Stimulated activated CD8-positive, alpha-beta memory T cell treated with anti-CD3 and anti-CD28 coated beads, Interleukin-15, amount 100 ng/mL, for 1 hour (primary cell): ENCODE measurements at places on chromosomes 5 and 9.

DNA sequence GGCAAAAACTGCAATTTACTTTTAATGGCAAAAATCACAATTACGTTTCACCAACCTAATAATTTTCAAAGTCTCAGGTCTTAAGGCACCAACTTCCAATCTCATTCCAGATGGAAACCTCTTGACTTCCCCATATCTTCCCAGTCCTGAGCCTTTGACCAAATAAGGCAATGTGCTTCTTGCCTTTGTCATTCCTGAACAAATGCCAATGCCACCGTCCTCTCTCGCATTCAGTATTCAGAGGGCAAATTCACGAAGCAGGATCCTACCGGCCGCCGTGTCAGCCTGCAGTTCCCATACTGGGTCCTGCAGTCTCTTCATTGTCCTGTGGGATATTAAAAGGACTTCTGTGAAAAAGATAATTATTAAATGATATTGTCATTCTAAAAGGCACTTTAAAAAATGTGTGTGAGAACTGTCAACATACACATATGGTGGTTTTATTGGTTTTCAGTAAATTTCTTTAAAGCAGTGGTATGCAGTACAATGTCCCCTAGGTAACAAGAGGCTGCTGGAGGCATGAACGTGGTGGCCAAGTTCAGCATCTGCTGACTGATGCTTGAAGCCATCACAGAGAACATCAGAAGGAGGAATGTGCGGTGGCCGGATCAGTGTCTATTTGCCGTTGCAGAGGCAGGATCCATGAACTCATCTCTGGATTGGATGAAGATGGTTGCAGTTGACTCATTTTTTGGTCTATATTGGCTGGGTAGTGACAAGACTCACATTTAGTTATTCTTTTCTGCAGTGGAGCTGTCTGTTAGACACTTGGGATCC, 101.4 kb upstream of the IRX4 start:
- no peak for DNase-seq

DNA sequence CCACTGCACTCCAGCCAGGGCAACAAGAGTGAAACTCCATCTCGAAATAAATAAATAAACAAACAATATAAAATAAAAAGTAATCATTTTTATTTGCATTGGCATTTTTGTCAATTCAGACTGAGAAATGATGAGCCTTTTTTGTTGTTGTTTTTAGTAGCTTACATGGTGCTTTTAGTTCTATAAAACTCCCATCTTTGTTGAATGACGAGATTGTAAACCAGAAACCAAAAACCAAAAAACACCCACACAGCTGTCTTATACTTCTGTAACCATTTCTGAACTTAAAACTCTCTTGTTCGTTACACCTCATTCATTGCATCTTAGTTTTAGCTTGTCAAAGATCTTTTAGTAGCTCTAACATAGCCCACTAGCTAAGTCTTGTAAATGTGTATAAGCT, 44.7 kb downstream of the GGTA1 start:
- DNase-seq = no peak

DNA sequence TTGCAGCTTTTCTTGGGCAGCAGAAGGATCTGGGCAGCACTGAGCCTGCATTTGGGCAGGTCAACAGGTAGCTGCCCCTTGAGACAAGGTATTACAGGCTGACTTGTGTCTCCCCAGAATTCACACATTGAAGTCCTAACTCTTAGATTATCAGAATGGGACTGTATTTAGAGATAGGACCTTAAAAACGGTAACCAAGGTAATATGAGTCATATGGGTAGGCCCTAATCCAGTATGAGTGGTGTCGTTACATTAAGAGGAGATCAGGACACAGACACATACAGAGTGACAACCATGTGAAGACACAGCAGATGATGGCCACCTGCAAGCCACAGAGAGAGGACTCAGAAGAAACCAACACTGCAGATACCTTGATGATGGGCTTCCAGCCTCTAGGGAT, 3.2 kb downstream of the C1QTNF2 start:
- DNase-seq = no peak

DNA sequence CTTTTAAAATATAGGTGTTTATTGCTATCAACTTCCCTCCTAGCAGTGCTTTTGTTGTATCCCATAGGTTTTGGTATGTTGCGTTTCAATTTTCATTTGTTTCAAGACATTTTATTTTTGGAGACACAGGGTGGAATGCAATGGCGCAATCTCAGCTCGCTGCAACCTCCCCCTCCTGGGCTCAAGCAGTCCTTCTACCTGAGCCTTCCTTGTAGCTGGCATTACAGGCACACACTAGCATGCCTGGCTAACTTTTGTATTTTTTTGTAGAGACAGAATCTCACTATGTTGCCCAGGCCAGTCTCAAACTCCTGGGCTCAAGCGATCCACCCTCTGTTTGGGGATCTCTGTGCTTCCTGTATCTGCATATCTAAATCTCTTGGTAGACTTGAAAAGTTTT, 35.4 kb upstream of the CCDC180 start:
- no peak for DNase-seq

GRCh38 chr9:130682421-130683121, 11.0 kb upstream of the EXOSC2 start:
- peak; percentile 30 for DNase-seq

- DNase-seq = no peak
Measured at GRCh38 chr5:90473396-90474234, 956 bp downstream of the MBLAC2 start.

DNA sequence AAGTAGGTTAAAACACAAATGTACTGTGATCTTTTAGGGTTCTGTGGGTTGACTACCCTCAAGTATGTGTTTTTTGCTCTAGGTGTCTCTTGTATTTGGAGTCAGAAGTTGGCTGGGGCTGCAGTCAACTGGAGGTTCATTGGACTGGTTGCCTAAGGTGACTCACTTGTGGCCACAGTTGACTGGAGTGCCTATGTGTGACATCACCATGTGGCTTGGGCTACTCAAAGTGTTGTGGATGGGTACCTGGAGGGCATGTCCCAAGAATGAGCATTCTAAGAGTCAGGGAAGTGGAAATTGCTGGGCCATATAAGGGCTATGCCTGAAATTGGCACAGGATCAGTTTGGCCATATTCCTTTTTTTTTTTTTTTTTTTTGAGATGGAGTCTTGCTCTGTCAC, 27.4 kb downstream of the SNX30 start:
- DNase-seq = no peak

GRCh38 chr5:171492781-171493180, 73.3 kb downstream of the FGF18 start:
- no peak for DNase-seq

- DNase-seq = no peak
Measured at GRCh38 chr5:143390941-143391340, 12.5 kb downstream of the NR3C1 start.
